AG10803 (cell line): ENCODE measurements at places on chromosomes 1 and 21.

- DNase-seq = no peak
These were observed 7.9 kb upstream of the ARL8A start for GRCh38 chr1:202152399-202152798.

DNA sequence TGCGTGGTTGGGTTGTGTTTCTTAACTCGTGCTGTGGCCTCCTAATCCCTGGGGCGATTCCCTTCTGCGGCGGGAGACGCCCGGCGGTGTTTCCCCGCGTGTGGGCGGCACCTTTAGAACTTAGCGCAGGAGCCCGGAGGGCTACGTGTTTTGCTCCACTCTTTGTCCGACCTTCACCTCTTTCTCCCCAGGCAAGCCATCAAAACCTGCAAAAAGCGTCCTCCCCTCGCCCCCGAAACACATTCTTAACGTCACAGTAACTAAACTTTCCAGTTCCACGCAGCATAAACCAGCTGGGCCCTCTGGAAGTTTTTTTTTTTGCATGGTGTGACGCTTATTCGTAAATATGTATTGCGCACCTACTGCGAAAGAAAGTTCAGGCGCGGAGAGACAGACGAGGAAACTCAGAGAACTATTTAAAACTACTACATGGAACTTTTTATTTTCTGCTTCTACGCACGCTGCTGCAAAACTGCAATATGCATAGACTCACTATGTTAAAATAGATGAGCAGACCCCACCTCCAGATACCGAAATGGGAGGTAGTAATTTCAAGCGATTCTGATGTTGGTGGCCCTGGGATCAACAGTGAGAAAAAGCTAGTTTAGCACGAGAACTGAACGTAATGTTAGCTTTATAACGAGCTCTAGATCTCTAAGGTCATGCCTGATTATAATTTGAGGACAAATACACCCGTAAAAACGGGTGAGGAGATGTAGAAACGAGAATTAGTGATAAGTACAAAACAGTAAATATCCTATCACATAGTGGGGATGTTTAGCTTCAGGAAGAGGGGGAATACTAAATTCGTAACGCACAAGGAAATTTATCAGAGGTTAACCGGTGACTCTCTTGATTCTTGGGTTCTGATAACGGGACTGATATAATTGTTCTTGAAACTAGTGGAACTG, 920 bp downstream of the MTR start:
- peak; percentile 43 for DNase-seq

DNA sequence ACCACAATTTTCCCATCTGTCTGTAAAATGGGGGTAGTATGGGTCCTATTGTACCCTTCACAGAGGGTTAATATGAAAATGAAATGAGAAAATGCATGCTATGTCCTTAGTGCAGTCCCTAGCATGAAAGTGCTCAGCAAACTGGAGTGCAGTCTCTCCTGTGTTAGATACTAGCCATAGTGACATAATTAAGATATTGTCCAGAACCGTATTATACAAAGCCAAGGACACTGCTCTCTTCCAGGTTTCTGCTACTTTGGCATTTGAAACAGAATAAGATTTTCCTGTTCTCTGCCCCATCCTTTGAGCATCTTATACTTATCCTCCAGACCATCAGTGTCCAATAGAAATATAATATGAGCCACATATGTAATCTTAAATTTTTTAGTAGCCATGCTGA, 213.4 kb downstream of the FGGY start:
- no peak for DNase-seq

- DNase-seq = no peak
These were observed 16.9 kb downstream of the GLIS1 start for GRCh38 chr1:53722025-53722424.

DNA sequence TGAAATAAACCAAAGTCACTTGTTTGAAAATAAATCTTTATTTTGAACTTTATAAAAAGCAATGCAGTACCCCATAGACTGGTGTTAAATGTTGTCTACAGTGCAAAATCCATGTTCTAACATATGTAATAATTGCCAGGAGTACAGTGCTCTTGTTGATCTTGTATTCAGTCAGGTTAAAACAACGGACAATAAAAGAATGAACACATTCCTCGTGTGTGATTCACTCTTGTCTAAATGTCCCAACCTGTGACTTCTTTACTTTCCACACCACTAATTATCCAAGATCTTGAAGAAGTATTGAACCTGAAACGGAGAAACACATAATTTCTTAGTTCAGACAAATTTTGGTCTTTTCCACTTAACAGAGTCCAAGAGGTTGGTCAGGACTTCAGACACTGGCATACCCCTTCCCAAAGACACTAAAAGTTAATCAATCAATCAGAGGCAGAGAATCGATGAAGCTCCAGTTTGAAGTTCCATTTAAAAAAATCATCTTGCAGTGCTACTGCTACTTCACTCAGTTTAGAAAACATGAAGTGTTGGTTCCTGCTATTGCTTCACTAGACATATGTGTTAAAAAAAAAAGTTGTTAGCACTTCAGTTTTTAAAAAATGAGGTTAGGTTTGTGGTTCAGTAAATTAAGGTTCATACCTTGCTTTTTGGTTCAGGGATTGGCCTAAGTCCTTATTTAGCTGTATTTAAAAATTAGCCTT, 26.2 kb downstream of the ATP1B1 start:
- DNase-seq = no peak

DNA sequence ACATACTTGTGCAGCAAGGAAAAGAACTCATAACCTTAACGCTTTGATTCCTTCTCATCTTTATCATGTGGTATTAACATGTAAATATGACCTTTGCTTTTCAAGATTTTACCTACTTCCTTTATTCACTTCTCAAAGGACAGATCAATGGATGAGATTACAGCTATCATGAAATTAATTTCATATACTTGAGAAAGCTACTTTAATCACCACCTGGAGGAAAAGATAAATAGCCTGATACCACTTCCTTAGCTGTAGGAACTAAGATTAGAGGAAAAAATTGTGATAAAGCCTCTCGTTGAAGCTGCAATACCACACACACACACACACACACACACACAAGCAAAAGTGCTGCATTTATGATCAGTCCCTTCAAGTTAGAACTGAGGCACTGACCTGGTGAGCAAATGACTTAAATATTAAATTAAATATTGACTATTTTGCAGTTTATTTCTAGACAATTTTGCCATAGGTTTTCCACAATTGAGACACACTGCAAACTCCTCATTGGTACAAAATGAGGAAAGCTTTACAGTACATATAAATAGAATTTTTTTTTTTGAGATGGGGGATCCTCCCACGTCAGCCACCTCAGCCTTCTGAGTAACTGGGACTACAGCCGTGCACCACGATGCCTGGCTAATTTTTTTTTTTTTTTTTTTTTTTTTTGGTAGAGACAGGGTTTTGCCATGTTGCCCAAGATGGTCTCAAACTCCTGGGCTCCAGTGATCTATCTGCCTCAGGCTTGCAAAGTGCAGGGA, 27.2 kb upstream of the DMRTB1 start:
- no peak for DNase-seq

GRCh38 chr1:159944623-159945455, 574 bp downstream of the IGSF9 start:
- no peak for DNase-seq

- peak; percentile 69 for DNase-seq
These were observed 4.7 kb downstream of the SZRD1 start for GRCh38 chr1:16371725-16372124.

GRCh38 chr21:32162727-32163320, 116.0 kb downstream of the MIS18A start:
- DNase-seq = no peak

DNA sequence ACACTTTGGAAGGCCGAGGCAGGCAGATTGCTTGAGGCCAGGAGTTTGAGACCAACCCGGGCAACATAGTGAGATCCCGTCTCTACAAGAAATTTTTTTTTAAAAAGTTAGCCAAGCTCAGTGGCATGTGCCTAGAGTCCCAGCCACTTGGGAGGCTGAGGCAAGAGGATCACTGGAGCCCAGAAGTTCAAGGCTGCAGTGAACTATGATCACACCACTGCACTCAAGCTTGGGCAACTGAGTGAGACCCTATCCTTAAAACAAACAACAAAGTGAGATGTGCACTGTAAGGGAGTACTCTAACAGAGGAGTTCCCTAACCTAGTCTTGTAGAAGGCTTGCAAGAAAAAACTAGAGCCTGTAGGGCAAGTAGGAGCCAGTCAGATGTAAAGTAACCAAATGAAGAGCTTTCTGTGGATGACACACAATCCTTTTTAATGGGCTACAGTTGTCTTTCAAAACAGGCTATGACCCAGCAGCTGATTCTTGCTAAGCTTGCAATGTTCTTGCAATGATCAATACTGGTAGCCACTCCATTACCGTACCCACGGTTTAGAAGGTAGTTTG, 38.0 kb upstream of the SRP9 start:
- DNase-seq = no peak

DNA sequence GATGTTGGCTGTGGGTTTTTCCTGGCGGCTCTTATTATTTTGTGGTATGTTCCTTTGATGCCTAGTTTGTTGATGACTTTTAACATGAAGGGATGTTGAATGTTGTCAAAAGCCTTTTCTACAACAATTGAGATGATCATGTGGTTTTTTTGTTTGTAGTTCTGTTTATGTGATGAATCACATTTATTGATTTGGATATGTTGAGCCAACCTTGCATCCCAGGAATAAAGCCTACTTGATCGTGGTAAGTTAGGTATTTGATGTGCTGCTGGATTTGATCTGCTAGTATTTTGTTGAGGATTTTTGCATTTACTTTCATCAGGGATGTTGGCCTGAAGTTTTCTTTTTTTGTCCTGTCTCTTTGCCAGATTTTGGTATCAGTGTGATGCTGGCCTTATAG, 28.5 kb downstream of the CD55 start:
- no peak for DNase-seq

- DNase-seq = no peak
These were observed 643.0 kb downstream of the KIF26B start for GRCh38 chr1:245797592-245798348.

DNA sequence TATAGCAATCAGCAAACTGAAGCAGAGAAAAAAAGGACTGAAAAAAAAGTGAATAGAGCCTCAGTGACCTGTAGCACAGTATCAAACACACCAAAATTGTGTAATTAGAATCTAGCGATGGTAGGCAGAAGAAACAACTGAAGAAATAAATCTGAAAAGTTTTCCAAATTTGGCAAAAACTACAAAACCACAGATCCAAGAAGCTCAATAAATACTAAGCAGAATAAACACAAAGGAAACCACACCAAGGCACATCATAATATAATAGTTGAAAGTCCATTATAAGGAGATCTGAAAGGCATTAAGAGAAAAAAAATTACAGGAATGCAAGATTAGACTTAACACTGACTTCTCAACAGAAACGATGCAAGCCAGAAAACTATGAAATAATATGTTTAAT, 7.1 kb upstream of the IL12RB2 start:
- DNase-seq = peak; percentile 6

- no peak for DNase-seq
These were observed 297.6 kb upstream of the VAMP3 start for GRCh38 chr1:7473223-7474142.

GRCh38 chr1:231748760-231749415, 122.3 kb downstream of the DISC1 start:
- no peak for DNase-seq

DNA sequence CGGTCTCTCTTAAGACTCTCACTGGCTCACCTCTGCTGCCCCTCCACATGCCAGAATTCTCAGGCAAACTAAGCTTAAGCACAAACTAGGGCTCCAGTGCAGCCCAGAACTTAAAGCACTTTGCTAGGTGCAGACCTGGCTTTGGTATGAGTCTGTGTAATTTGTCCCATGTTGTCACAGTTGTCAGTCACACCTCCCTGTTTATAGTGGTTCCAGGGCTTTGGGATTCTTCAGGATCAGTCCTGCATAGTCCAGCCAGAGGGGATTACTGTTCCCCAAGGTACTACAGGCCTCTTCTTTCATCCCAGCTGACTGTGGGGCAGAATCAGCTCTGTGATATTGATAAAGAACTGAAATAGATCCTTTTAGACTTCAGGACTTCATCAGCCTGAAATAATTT, 105.0 kb upstream of the UBE2U start:
- no peak for DNase-seq

DNA sequence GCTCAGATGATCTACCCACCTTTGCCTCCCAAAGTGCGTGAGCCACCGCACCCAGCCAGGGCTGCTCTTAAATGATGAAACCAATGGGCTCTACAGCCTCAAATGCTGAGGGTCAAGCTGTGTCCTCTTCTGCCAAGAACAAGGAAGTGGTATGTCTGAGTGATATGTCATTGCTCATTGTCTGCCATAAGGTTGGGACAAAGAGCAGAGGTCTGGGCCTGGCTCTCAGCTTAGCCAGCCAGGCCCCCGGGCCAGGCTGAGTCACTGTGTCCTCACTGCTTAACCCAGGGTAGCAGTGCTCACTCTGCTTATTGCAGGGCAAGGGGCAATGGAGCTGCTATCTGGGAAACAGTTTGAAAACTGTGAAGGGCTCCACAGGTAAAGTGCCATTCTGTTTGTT, 8.3 kb upstream of the ETS2 start:
- DNase-seq = no peak

- peak; percentile 21 for DNase-seq
These were observed 104.9 kb upstream of the SNX7 start for GRCh38 chr1:98556521-98557158.

DNA sequence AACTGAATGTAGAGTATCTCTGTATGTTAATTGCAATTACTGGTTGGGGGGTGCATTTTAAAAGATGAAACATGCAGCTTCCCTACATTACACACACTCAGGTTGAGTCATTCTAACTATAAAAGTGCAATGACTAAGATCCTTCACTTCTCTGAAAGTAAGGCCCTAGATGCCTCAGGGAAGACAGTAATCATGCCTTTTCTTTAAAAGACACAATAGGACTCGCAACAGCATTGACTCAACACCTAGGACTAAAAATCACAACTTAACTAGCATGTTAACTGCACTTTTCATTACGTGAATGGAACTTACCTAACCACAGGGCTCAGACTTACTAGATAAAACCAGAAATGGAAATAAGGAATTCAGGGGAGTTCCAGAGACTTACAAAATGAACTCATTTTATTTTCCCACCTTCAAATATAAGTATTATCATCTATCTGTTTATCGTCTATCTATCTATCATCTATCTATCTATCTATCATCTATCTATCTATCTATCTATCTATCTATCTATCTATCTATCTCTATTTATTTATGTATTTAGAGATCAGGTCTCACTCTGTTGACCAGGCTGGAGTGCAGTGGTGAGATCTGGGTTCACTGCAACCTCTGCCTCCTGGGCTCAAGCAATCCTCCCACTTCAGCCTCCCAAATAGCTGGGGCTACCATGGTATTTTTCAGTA, 47.8 kb downstream of the CHML start:
- peak; percentile 28 for DNase-seq

DNA sequence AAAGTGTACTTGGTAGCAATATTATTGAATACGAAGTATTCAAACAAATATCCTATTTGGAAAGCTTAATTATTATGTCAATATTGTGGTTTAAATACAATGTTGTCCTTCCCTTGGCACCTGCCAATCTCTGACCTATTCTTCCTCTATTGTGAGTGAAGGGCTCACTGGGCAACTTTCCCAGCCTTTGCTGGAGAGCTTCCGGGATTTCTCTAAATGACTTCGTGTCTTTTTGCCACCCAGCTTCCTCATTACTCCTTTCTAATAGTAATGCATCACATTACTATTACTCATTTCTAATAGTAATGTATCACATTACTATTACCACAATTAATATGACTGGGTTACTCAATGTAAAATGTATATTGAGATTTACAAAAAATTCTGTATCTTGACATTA, 880.6 kb downstream of the BRINP3 start:
- no peak for DNase-seq
